ENCODE measurements at places on chromosomes 11 and 22. TPM values are rescaled to one million over a fixed set of nuclear protein-coding genes. Genes with fewer than 3 reads are reported as not detected.
A peak's percentile ranks its signal among the peaks of the same experiment; 100 is the strongest.

GRCh38 chr11:94968334-94968958 is 4.9 kb downstream of the CWC15 start:
- peak; percentile 33 for DNase-seq

GRCh38 chr11:106369224-106369623 is 291.8 kb downstream of the AASDHPPT start:
- no peak for DNase-seq

GRCh38 chr11:99019696-99020095 is 1.1 kb upstream of the CNTN5 start:
- no peak for DNase-seq

OMP gene
- not detected for total RNA-seq

DNA sequence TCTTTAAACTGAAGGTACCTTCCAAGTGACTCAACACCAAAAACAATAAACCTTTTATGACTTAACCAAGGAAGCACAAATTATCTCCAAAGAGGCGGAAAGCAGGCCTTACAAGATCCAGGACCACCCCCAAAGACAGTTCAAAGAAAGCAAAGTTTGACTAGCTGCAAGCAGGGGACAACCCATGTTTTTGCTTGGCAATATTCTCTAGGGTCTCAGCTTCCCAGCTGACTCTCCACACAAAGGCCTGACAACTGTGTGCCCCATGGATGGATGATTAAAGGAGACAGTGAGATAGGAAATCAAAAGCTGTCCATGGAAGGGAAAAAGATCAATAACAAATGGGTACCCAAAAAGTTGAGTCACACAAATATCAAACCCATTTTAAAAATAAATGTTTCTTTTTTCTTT is 232.2 kb downstream of the DDX10 start:
- no peak for DNase-seq

DNA sequence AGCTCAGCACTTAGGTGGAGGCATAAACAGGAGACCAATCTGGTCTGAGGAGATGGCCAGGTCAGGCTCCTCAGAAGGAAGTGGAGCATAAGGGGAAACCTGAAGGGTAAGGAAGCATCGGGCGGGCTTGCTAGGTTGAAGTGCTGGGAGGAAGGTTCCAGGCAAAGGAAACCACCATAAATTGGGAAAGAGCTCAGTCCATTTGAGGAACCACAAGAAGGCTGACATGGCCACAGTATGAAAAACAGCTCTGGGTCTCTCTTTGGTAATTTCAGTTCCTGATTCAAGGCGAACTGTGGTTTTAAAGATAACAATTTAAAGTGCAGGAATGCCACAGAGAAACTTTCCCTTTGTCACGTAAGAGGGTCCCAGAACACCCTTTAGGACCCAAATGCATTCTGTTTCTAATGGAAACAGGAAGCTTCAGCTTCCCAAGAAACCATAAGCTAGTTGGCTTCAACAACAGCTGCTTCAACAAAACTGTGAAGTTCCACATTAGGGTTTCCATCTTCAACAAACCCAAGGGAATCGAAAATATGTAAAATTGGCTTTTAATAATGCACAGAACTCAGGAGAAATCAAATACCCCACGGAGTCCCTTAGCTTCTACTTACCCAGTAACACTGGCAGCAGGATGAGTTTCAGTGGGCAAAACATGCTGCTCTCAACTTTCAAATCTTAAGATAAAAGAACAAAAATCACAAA is 10.4 kb downstream of the JAML start:
- peak; percentile 21 for DNase-seq

GRCh38 chr22:50150161-50151129 is 20.1 kb upstream of the PANX2 start:
- peak; percentile 89 for DNase-seq

YPEL4 gene
- 2.1 TPM for total RNA-seq

- peak; percentile 66 for DNase-seq
Observed at GRCh38 chr11:87036756-87037449, 831 bp upstream of the TMEM135 start.

CFAP300 gene
- not detected for total RNA-seq

DNA sequence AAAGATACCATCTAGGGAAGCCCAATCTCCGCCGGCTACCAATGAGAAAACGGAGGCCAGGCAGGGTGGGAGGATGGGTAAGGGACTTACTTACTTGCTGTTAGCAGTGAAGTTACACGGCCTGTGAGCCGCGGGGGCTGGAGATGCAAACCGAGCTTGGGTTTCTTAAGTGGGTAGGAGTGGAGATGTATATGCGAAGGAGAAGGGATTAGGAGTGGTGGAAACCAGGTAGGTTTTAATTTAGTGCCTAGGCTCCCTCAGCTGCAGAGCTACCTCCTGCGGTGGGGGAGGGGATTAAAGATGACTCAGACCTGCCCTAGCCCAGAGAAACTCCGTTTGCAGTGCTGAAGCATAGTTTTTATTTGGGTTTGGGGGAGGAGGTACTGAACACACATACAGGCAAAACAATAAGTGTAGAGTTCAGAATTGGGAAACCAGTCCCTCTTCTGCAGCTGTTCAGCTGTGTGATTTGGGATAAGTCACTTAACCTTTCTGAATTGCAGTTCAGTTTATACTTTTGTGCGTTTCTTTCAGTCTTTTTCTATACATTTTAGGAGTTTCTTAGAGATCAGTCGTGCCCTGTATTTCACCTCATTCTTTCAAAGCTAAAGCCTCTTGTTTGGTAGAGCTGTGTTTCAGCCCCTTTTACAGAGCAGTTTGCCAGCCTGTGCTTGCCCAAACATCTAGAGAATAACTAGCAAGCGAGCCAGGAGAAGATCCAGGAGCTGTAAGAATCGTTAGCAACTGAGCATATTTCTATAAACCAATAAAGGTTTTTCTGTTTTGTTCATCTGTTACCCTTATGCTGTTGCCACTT is 596 bp upstream of the TNRC6B start:
- DNase-seq = peak; percentile 67

OR52K1 gene
- not detected for total RNA-seq

GRCh38 chr11:11958403-11959231 is 49.8 kb downstream of the DKK3 start:
- DNase-seq = no peak

DNA sequence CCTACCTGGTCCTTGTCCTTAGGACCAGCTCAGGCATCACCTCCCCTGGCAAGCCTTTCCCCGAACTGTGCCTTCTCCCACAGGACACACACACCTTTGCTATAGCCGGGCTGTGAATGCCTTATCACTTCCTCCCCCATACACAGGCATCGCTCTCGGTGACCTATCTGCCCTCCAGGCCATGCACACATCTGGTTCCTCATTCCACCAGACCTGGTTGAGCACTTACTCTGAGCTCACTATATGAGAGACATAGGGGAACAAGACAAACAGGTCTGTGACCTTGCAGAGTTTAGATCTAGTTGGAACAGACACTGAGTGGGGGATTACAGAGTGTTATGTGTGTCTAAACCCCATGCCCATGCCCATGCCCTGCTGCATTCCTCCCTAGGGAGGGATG is 3.1 kb upstream of the BCR start:
- no peak for DNase-seq

OR52I2 gene
- not detected for total RNA-seq

- DNase-seq = no peak
Observed at GRCh38 chr22:37014835-37015586, 4.2 kb downstream of the TST start.

DNA sequence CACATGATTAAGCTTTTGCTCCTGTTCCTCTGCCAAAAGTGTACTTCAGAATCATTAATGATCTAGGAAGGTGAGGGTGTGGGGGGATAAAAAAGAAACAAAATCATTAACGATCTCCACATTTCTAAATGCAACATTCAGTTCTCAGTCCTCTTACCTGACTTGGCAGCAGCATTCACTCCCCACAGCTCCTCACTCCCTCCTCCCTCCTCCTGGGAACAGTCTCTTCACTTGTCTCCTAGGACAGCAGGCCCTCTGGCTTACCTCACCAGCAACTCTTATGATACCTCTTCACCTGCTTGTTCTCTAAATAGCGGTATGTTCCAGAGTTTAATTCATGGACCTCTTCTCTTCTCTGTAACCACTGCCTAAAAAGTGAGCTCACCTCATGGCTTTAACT is 56.5 kb upstream of the APOA1 start:
- DNase-seq = peak; percentile 66

DNA sequence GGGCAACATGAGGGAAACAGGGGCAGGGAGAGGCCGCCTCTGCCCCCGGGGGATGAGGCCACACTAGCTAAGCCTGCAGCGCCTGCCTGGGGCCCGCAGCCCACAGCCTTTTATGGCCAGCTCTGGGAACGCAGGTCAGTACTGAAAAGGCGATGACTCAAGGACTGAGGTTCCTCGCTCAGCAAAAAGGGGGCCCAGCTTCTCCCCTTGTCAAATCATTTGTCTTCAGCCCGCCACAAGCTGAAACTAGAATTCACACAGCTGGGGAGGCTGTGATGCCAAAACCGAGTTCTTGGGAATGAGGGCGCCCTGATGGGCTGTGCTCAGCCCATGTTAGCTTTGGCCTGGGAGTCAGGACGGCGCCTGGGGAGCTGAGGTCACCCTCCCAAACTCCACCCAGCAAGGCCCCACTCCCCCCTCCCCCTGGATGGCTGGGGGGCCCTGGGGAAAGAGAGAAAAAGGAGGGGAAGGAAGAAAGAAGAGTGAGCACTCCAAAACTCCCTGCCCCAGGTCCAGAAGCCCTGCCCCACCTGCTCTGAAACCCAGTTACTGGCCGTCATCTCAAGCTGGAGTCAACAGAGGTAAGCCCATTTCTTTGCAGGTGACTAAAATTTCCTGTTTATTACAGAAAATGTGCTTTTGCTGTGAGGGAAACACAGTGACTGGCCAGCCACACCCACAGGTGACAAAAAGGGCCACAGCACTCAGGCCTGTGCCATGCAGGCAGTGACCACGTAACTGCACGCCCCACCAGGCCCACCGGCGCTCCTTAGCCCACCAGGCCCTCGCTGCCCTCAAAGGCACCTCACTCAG is 13.7 kb downstream of the EHD1 start:
- DNase-seq = peak; percentile 59

MYO7A gene
- total RNA-seq = 0.64 TPM
